ENCODE measurements at places on chromosomes 7 and 10.

DNA sequence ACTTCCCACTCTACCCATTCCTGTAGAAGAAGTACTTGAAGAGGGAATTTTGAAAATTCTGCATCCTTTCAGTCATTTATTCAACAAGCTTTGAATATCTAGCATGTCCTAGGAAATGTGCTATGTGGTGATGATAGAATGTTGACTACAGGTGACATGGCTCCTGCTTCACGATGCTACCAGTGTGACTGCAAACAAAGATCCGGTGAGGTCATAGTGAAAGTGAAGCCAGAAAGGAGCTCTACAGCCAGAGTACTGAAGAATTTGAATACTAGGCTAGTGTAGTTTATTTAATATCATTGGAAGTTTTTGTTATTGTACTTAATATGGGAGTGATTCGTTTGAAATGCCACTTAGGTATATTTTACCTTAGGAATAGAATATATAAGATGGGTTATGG lies 348.1 kb downstream of the TFEC start:
- no peak for DNase-seq

DNA sequence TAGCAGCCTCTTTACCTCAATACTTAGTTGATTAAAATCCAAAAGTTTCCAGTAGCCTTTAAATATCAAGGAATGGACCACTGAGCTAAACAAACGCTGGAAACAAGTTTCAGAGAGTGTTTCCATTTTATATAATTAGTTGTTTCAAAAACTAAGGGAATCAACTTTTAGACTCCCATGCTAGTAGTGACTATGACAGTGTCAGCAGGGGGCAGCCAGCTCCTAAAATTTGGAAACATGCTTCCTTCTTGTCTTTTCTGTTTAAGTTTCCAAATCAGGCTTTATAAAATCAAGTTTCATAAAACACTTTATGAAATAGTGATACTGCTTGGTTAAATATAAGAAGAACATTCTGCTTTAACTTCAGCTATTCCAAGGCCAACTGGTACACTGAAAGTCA lies 138.2 kb upstream of the TMEM229A start:
- DNase-seq: no peak

- no peak for DNase-seq
Observed at GRCh38 chr7:142557971-142558582, 191.2 kb upstream of the PRSS1 start.

DNA sequence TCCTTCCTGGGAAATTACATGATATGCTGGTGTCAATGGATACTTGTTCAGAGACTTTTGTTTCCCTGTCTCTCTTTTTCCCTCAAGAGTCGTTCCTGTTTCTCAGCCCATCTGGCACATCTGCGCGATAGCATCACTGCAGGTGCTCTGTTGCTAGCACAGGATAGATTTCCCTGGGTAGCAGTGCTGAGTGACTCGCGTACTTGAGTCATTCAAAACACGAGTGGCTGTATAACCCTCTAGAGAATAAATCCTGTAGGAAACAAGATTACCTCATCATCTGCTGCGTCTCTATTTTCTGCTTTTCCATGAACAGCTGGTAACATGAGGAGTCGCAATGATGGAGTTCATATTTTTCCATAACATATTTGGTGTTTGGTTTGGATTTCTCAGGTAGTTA lies 452.0 kb upstream of the FZD8 start:
- DNase-seq: no peak

DNA sequence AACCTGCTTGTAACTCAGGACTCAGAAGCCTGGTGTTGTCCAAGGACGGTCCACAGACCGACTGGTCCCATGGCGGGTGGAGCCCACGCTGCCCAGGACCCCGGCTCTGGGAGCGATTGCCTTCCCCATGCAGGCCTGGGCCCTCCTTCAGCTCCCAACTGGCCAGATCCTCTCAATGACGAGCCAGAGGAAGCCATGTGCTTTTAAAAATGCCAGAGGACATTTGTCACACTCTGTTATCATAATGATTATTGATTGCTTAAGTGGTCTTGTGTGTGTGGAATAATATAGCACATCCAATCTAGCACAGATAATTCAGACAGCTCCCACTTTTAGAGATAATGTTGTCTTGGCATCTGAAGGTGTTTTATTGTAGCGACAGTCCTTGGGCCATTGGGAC lies 22.6 kb upstream of the OGDHL start:
- no peak for DNase-seq

DNA sequence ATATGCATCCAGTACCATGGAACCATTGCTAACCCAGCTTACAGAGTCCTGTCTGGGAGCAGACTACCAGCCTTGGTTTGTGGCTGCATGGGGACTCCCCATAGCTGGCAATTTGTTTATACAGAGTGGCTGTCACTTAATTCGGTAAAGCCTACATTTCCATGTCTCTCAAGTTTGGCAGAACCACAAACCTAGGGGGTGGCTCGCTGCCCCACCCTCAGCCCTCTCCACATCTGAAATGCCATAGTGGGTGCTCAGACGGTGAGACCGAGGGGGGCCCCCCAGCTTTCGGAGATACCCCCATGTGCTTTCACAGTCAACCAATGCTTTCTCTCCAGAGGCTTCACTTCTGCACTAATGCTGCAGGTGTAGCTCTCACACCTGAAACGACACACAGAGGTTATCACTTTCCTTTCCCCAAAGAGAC lies 75.5 kb upstream of the KAT6B start:
- DNase-seq: no peak

GRCh38 chr10:37952043-37952755 lies 24.2 kb downstream of the ZNF25 start:
- no peak for DNase-seq

DNA sequence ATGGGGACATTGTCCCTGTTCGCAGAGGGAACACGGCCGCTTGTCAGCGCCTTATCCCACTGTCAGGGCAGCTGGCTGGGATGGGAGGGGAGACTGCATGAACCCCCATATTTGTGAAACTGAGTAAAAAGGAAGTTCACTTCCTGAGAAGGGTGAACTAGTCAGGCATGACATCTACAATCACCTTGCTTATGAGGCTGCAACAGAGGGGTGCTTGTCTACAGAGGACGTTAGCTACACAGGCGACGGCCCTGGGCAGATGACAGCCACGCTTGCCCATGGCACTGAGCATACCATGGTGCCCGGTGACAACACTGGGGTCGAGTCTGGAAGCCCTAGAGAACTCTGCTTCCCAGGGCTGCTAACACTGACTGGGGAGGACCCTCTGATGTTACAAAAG lies 46.0 kb upstream of the KDM7A start:
- no peak for DNase-seq

DNA sequence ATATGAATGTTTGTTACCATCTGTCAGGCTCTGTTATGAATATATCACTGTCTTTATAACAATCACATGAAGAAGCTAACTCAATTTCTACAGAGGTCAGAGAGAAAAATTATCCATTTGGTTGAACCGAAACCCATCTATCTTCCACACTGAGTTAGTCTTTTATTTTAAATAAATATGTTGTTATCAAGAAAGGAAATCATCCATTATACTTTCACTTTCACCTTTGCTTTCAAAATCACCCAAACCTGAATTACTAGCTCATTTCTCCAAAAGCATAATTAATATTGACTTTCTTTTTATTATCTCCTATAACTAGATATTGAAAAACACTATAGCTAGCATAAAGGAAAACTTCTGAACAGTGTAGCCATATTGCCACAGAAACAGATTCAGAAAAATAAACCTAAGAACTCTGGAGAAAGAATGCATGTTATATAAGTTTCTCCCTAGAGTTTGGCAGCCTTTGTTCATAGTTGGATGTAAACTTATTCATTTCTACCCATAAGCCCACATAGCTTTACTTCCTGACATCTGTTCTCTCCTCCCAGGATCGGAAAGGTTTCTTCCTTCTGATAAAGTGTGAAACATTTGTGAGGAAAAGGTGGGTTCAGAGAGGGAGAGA lies 66.0 kb downstream of the NPSR1 start:
- no peak for DNase-seq

- no peak for DNase-seq
Observed at GRCh38 chr7:155618708-155619633, 25.5 kb upstream of the RBM33 start.

DNA sequence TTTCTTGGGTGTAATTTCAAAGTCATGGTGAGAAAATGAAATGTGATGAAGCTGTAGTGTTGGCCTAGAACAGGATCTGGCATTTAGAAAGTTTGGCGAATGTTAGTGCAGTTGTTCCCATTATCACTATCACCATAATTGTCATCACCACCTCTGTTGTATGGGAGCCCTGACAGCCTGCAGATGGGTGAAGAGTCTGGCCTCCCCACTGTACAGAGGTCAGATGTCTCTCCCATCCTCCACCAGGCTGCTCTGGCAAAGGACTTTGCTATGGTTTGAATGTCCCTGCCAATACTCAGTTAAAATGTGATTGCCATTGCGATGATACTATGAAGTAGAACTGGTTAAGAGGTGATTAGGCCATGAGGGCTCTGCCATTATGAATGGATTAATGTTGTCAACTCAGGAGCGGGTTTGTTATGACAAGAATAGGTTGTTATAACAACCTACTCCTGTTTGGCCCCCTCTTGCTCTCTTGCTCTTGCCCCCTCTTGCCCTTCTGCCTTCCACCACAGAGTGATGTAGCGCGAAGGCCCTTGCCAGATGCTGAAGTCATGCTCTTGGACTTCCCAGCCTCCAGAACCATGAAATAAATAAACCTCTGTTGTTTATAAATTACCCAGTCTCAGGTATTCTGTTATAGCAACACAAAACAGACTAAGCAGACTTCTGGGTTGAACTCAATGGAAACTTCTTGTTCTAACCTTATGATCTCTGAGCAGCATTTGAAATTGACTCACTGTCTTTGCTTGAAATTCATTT lies 90.0 kb downstream of the GRK5 start:
- DNase-seq: no peak

- DNase-seq: no peak
Observed at GRCh38 chr10:131681122-131681521, 219.7 kb upstream of the PPP2R2D start.

DNA sequence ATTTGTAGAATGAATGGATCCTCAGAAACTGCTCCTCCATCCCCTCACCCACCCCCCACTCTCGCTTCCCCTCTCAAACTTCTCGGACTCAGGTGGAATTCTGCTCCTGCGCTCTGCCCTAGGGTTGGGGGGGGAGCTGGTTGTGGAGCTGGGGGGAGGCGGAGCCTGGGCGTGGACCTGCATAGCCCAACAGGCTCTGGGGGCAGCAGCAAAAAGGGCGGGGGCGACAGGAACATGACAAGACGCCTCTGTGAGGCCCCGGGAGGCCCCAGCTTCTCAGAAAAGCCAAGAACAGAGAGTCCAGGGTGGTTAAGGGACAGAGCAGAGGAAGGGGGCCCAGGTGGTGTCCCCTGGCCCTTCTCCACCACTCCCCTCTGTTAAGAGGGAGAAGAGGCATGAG lies 3.5 kb downstream of the TSC22D4 start:
- no peak for DNase-seq

DNA sequence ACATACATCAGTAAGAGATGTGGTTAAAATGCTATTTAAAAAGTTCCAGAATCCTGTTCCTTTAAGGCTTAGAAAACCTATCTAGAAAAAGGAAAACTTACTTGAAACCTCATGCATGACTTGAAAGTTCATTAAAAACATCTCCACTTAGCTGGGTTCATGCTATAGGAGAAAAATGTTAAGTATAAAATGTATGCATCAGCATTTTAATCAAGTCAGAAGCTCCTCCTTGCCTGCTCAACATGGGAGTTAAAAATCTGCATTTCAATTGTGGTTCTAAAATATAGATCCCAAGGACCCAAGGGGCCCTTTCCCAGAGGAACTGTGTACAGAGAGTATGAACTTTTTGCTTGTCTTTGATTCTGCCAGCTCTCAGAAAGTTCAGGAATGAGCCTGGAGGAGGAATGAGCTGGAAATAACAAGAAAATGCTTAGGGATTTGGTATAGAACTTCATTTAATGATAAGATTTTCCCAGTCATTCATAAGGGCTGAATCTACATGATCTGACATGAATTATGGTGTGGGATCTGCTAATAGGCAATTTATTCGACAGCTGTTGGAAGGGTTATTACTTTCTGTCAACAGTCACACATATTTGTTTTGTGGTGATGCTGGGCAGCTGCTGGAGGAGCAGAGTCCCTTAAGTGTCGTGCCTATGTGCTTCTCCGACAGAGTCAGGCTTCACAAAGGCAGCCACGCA lies 85.6 kb upstream of the MTPN start:
- DNase-seq: no peak

- DNase-seq: no peak
Observed at GRCh38 chr7:134936893-134937510, 49.3 kb upstream of the AGBL3 start.

Data from left lung (tissue), 14 donors.